NCI-H2029 (cell line): ENCODE measurements at places on chromosomes 7 and 10.

- DNase-seq = no peak
Observed at GRCh38 chr10:79273604-79274003, 73.7 kb upstream of the PPIF start.

GRCh38 chr7:47809387-47809786 is 138.9 kb downstream of the PKD1L1 start:
- DNase-seq = peak; percentile 59

- no peak for DNase-seq
Observed at GRCh38 chr10:16732376-16732775, 84.8 kb downstream of the RSU1 start.

- no peak for DNase-seq
Observed at GRCh38 chr10:86349474-86349873, 17.1 kb downstream of the GRID1 start.

- DNase-seq = no peak
Observed at GRCh38 chr10:106836933-106837663, 327.4 kb downstream of the SORCS1 start.

- DNase-seq = no peak
Observed at GRCh38 chr7:101300465-101301376, 20.9 kb downstream of the IFT22 start.

- DNase-seq = no peak
Observed at GRCh38 chr7:73971322-73971703, 56.7 kb upstream of the ELN start.

- DNase-seq = no peak
Observed at GRCh38 chr7:158811461-158811860, 17.8 kb downstream of the ESYT2 start.
